ENCODE measurements at places on chromosomes 7 and 10.

- no peak for DNase-seq
Observed at GRCh38 chr10:27490807-27491206, 13.3 kb upstream of the RAB18 start.

DNA sequence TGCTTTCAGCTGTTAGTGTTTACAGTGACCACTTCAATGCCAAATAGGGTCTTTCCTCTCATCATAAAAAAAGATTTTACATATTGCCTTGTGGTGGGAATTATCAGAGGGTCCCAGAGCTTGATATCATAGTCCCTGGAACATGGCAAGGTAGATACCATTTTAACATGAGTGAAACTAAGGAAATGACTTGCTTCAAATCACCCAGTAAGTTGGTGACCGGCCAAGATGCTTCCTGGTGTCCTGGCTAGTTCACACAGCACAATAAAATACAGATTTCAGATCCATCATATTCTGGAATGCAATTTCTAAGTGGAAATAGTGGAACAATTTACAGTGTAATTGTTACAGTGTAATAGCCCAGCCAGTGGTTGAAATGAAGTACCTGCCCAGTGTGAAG, 36.6 kb downstream of the CNNM1 start:
- no peak for DNase-seq

GRCh38 chr7:153920897-153921296, 131.3 kb upstream of the DPP6 start:
- no peak for DNase-seq

GRCh38 chr10:91610444-91610843, 22.4 kb downstream of the PPP1R3C start:
- no peak for DNase-seq

DNA sequence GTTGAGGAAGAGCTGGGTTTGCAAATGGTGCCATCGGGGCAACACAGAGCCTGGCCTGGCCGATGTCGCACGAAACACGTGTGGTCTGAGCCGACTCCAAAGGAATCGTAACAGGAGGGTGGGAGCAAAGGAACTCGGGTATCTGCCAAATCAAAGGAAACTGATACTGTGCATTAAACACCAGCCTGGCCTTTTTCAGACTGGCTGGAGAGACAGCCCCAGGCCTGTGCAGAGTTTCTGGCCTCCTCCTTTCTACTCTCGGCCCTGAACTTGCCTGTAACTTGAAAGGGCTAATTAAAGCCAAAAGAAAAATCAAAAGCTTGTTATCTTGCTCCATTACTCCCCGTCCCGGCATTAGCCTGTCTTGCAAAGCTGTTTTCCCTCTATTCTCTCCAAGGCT, 71.4 kb downstream of the PLXNA4 start:
- no peak for DNase-seq

GRCh38 chr7:101804088-101804963, 13.1 kb upstream of the CUX1 start:
- no peak for DNase-seq

GRCh38 chr7:41425926-41426325, 277.0 kb downstream of the INHBA start:
- DNase-seq = no peak

DNA sequence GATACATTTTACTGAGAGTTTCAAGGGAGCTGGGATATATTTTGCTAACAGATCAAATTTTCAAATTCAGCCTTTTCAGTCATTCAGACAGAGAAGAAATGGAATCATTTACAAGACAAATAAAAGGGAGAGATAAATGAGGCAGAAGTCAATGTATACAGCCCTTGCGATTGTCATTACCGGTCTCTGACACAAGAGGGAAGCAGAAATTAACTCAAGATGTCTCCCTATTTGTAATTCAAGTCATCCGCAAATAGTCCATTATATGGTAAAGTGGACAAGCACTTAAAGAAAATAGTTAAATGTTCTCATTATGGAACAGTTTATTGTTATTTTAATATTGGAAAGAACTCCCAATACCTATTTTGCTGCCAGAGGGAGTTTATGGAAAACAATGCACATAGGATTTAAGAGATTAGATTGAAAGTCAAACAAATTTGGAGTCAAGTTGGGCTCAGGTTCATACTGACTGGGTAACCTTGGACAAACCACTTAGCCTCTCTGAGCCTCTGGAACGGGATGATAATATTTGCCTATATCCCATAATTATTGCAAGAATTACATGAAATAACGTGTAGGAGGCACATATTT, 89.3 kb upstream of the PRKCQ start:
- DNase-seq = no peak

DNA sequence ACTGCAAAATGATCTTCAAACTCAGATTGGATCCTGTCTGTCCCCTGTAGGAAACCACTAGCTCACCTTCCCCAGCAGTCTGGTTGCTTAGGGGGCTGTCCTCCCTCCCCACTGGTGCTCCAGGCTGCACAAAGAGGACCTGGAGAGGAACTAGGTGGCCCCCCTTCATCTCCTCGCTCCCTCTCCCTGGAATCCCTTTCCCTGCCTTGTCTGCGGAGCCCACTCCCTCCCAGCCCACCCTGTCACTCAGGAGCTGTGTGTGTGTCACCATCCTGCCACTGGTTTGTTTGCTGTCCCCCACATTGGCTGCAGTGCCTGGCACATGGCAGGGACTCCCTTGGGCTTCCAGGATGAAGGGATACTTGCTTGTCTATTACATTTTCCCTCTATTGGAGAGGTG, 35.5 kb upstream of the ZMIZ2 start:
- DNase-seq = no peak

DNA sequence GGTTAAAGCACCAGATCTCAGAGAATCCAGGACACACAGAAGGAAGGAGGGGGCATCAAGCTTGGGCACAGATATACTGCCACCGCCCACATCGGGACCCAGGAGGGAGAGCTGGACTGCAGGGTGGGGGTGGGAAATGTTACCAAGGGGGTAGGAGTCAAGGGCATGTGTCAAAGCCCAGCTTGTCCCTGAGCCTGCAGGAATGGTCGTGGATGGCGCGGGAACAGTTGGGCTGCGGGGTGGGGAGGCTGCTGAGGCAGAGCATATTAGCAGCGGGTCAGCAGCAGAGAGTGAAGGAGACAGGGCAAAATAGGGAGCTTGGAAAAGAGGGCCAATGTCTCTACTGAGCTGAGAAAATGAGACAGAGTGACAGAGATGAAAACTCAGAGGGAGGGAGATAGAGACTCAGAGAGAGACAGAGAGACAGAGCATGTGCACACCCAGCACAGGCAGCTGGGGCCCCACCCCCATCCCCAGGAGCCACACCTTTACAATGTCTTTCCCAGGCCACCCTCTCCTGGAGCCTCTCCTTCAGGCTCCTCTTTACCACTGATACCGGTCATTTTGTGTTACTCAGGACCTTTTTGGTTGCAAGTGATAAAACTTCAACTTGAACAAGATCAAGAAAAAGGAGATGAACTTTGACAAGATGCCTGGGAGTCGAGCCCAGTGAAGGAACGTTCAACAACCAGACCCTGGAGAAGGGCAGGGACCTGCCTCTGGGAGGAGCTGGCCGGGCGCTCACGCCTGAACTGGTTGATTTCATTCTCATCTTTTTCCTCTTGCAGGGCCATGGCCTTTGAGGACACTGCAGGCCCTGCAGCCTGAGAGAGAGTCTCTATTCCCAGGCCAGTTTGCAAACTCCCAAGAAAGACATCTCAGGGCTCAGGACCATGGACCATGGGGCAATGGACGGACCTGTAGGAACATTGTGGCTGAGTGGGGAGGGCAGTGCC, 50.0 kb downstream of the AOC1 start:
- DNase-seq = no peak

- DNase-seq = no peak
Observed at GRCh38 chr10:48227213-48227612, 47.3 kb downstream of the FRMPD2 start.

DNA sequence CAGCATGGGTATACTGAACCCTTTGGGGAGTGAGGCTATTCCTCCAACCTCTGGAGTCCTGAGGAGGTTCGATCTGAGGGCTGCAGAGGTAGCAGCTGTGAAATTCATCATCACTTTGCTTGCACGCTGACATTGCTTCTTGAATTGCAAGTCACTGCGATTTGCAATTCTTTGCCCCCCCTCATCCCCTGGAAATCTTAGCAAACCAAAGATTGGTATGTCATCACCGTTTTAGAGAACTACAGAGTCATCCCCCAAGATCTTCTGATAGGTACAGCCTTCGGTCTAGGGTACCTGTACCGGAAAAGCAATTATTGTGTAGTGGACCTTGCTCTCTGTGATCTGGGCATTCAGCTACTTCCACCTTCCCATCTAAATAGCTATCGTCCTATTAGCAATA, 192.6 kb downstream of the KLF6 start:
- DNase-seq = no peak

DNA sequence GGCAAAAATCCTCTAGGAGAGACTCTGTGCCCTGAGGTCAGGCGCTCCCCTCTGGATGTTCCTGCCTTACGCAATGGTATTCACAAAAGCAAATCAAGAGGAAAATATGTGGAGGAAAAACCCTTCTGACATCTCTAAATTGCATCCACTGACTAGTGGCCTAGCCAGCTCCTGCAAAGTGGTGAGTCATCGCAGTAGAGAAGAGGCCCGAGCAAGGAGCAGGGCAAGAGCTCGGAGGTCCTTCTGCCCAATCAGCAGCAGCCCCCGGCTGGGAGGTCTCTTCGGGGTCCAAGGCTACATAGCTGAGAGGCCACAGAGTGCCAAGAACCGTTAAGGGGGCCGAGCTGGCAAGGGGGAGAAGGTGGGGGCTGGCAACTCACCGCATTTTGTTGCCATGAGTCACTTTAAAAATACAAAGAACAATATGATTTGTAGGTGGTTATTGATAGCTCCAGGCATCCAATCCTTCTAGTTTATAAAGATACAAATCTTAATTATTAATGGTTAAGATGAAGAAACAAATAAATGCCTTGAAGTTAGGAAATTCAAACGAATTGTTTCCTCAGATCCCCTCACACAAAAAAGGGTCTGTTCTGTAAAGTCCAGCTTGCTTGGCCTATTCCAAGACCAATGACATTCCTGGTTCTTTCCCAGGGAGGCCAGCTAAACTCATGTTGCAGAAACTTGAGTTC, 161.6 kb downstream of the PKD1L1 start:
- no peak for DNase-seq

GRCh38 chr7:135538376-135538775, 19.3 kb upstream of the NUP205 start:
- no peak for DNase-seq

DNA sequence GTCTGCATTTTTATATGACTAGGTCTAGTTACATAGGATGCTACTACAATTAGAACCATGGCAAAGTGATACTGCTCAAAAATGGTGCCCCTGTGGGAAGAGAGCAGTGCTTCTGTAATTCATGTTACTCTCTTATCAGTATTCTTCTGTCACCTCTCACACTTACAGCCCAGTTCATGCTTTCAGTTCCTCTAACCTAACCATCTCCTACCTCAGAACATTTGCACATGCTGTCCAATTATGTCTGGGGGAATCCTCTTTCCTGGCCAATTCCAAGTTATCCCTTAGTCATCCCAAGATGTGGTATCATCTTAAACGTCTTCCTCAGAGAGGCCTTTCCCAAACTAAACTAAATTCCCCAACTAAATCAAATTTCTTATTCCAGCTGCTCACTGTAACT, 190.2 kb downstream of the RELN start:
- DNase-seq = no peak

DNA sequence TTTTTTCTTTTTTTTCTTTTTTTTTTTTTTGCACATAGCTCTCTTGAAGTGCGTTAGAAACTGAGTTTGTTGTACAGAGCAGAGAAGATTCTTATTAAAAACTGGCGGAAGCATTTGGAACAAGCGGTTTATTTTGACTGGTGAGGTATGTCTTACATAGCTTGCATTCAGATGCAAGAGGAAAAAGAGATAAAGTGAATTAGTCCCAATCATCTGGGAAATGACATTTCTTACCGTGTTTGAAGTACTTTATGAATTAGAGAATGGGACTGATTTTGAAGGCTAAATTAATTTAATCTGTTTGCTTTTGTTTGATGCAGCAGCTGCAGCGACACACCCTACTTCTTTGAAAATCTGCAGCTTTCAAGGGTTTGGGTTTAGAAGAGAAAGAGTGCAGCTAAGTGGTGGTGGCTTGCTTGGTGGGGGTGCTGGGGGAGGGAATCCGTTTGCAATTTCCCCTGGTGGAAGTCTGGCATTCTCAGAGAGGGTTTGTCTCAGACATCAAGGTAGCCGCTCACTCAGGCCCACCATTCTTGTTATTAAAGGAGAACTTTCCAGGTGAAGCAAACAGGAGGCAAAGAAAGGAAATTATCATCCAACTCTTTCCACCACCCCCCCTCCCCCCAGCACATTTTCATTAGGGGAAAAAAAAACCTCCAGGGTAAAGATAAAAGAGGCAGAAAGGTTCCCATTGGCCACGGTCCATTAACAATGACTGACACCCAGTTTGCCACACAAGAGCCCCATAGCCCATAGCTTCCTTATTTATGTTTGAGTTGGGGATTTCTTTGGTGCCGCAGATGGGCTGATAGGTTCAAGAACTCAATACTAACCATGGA, 231.7 kb downstream of the SKIDA1 start:
- DNase-seq = no peak

DNA sequence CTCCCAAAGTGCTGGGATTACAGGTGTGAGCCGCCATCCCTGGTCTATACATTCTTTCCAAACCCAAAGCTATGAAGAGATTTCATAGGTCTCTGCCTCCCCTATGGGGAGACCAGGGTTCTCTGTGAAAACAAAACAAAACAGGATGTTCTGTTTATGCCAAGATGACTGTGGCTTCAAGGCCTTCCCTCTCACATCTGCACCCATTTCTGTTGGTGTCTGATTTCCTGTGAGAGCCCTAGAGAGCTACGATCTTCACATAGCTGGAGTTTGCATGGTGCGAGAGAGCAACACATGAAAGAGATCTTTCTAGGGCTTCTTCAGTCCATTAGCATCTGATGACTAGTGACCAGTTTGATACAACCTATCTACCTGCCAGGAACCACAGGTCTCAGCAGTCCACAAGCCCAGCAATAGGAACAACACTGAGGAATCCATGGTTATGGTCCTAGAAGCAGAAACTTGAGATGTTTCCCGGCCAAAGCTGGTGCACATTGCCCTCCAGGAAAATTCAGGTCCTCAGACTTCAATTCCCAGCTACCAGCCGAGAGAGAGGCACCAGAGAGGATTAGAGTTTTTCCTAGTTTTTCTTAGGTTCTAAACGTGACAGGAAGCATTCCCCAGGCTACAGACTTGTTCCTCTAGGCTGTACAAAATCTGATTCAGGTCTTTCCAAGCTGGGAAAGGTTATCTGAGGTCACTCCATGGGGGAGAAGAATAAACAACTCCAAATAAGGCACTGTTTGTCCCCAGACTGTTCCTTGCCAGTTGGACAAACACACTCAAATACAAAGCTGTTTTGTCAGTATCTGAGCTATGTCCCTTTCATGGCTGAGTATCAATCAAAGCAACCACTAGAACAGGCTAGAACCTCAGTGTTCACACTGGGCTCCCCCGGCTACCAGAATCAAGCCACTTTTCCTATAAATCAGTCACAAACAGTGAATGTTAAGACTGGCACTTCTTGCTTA, 259.7 kb downstream of the CALN1 start:
- DNase-seq = no peak

DNA sequence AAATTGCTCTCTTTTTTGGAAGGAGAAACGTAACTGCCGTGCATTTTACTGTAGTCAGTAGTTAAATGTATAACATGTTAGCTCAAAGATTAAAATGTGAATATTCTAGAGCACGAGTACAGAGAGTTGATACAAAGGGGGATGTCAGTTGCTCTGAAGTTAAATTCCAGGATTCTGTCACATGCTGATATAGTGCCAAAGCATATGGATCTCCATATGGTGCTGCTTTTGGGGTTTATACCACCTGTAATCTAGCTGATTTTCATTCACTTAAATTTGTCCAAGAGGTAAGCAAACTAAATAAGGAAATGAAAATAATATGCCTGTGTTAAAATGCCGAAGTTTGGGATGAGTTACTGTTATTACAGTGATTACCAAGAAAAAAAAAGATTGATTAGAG, 298.6 kb downstream of the EXOC4 start:
- DNase-seq = no peak
